ENCODE measurements at places on chromosomes 2 and 18. TPM values are rescaled to one million over a fixed set of nuclear protein-coding genes. Genes with fewer than 3 reads are reported as not detected.

GALNT13 gene
- total RNA-seq = 0.75 TPM

DNA sequence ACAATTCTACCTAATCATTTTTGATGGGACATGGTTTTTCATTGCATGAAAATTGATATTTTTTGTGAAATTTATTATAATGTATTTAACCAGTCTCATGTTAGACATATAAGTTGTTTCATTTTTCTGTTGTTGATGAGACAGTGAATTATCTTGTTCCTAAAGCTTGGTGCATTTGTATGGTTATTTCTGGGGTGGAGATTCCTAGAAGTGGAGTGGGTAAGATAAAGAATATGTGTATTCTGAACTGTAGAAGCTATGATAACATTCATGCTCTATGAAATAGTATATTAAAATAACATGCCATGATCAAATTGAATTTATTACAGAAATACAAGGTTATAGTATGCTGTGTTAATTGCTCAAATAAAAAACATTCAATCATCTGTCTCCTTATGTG lies 69.2 kb downstream of the BOLA3 start:
- DNase-seq = no peak

GRCh38 chr18:63138436-63139340 lies 180.9 kb downstream of the BCL2 start:
- no peak for DNase-seq

AGXT gene
- not detected for total RNA-seq

- peak; percentile 48 for DNase-seq
Measured at GRCh38 chr2:58923869-58924268, 682.7 kb upstream of the FANCL start.

DNA sequence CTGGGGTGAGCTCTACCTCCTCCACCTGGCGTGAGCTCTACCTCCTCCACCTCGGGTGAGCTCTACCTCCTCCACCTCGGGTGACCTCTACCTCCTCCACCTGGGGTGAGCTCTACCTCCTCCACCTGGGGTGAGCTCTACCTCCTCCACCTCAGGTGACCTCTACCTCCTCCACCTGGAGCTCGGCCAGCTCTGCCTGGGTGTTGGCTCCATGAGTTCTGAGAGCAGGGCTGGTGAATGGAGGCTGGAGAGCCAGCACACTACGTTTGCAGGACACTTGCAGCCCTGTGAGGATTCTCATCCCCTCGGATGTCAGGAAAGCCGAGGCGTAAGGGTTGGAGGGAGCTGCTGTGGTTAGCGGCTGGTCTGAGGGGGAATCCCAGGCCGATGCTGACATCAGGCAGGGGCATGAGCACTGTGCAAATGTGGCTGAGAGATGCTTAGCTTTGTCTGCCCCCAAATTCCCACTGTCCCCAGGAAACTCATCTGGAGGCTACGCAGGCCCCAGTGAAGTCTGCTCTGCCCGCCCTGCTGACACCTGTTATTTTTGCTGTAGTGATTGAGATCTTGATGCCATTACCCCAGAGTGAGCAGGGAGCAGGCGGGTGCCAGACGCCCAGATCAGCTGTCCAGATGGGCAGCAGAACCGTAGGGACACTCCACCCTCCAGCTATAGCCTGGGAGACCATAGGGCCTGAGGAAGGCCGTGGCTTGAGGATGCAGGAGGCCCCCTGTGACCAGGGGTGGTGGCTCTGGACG lies 3.3 kb downstream of the CROCC2 start:
- DNase-seq = no peak

DNA sequence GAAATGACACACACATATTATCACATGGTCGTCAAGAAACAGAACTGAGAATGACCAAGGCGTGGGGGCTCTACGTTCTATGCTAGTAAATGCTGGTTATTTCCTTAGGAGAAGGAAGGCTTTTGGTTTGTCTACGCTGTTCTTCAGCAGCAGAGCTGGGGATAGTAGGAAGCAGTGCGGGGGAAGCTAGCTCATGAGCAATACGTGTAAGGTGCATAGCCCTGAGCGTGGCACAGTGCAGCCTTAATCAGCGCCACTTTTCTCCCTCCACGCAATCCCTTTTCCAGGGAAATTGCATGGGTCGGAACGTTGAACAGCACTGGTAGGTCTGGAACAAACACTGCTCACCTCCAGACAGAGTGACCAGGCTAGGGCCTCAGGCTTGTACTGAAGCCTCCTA lies 199.6 kb upstream of the FBXO11 start:
- DNase-seq = no peak

Data from LHCN-M2 (cell line).